Epithelial cell of prostate (primary cell): ENCODE measurements at places on chromosomes 6 and 20.

DNA sequence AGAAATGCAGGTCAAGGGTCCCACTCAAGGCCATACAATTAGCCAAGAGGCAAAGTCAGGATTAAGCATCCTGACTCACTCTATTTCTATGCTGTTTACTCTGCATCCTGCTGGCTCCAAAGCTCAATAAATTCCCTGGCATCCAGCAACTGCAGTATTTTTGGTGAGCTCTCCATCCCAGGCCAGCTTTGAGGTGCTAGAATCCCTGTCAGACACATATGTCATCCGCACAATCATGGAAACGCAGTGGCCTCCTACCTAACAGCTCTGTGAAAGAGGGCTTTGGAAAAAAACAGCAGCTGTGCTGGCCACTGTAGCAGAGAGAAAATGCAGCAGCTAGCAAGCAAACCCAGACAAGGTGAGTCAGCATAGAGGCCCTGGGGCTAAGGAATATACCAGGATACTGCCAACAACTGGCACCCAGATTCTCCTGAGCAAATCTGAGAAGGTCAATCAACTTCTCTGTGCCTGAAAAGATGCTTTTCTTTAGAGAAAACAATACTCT, 58.4 kb downstream of the ANKEF1 start:
- no peak for DNase-seq

DNA sequence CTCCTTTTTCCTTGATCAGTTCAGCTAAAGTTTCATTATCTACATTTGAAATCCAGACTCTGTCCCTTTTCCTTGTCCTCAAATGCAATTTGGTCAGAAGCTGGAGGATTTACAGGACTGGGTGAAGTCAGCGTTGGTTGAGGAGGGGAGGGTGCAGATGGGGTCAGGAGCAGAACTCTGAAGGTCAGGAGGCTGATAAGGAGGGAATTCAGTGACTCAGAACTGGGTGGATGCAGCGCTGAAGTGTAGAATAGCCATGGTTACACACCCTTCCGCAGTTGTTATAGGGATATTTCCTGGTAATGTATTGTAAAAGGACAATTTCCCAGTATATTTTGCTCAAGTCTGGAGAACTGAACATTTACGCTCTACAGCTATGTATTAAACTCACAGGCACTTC, 133.1 kb upstream of the FOXA2 start:
- DNase-seq: no peak

DNA sequence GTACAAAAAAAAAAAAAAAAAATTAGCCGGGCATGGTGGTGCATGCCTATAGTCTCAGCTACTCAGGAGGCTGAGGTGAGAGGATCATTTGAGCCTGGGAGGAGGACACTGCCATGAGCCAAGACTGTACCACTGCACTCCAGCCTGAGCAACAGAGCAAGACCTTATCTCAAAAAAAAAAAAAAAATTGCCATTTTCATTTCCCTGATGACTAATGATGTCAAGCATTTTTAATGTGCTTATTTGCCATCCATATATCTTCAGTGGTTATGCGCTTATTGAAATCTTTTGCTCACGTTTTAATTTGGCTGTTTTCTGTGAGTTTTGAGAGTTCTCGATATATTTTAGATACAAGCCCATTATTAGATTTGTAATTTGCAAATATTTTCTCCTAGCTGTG, 46.7 kb downstream of the PFDN4 start:
- no peak for DNase-seq

GRCh38 chr6:8082954-8083858, 19.0 kb upstream of the BLOC1S5 start:
- peak; percentile 81 for DNase-seq

- DNase-seq: no peak
These were observed 102.6 kb downstream of the TULP4 start for GRCh38 chr6:158414851-158415262.

GRCh38 chr20:23125159-23125558, 39.0 kb upstream of the CD93 start:
- no peak for DNase-seq

DNA sequence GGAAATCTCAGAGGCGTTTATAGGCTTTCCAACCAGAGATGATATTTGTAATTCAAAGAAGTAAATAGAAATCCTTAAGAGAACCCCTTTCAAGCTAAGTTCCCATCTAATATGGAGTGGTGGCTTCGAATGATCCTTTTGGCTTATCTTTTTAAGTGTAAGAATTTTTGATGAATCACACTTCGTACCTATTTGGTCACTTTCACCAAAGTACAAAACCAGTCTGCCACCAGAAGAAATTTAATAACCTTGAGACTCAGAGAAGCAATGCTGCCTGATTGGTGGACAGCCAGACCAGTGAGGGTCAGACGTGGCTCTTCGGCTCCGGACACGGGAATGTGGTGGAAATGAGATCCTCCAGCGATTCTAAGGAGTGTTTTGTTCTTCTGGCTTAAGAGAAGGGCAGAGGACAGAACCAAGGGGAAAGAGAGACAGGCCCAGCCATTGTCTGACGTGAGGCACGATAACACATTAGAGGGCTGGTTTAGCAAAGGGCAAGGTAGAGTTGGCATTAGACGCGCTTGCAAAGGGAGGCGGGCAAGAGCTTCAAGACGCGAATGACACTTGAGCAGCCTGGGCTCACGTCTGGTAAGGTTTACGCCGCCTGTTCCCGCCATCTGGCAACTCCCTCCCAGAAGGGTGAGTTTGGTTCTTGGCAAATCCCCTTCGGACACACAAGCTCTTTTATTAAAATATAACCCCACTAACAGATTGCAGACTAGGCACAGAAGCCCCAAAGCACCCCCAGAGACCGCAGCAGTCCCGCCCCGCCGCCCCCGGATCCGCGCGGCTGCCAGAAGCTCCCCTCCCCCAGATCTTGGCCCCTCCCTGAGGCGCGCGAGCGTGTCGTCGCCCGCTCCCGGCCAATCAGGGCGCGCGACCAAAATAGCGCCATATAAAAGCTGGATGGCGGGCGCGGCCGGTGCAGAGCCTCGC, 50.0 kb upstream of the EZR start:
- DNase-seq: no peak

DNA sequence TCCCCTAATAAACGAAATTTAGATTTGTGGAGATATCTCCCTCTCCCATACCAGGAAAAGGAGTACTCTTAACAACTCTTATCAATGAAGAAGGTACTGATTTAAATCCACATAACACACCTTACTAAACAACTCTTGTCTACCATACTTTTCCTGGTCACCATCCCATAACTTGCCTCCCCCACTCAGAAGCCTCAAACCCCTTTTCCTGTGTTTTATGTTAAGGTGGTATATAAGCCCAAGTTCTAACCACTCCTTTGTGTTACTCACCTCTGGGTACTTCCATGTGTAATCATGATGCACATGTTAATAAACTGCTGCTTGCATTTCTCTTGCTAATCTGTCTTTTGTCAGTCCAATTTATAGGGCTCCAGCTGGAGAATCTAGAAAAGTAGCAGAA, 330.7 kb downstream of the CD83 start:
- no peak for DNase-seq

GRCh38 chr6:88997327-88997726, 33.9 kb upstream of the RNGTT start:
- no peak for DNase-seq
